ENCODE measurements at places on chromosomes 1 and 21.

DNA sequence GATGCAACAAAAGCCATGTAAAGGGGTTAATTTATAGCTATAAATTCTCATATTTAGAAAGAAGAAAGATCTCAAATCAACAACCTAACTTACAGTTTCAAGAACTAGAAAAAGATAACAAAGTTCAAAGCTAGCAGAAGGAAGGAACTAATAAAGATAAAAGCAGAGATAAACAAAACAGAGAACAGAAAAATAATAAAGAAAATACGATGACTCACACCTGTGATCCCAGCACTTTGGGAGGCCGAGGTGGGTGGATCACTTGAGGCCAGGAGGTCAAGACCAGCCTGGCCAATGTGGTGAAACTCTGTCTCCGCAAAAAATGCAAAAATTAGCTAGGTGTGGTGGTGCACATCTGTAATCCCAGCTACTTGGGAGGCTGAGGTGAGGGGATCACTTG lies 12.4 kb upstream of the TMEM183A start:
- DNase-seq, result no peak

- DNase-seq, result no peak
Measured at GRCh38 chr1:208541225-208541855, 297.2 kb upstream of the PLXNA2 start.

DNA sequence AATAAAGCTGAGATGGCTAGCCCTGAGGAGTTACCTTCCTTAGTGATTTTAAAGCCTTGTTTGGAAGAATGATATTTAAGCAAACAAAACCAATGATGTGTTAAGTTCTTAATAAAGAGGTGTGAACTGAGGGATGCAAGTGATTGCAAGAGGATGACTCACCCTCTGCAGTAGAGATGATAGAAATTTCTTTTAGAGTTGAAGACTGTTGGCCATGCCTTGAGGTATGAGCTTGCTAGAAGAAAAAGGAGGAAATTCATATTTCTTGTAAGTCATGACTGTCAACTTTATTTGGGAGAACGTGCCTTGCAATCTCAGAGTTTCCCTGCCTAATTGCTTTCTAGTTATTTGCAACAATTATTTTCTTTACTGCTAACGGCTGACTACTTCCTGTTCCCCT lies 94.7 kb downstream of the PLA2G4A start:
- no peak for DNase-seq

GRCh38 chr1:214823311-214824117 lies 220.5 kb downstream of the CENPF start:
- DNase-seq, result no peak

GRCh38 chr1:116314305-116314919 lies 58.6 kb upstream of the ATP1A1 start:
- no peak for DNase-seq

- DNase-seq, result no peak
Measured at GRCh38 chr21:44526096-44526997, 13.6 kb downstream of the KRTAP10-1 start.

DNA sequence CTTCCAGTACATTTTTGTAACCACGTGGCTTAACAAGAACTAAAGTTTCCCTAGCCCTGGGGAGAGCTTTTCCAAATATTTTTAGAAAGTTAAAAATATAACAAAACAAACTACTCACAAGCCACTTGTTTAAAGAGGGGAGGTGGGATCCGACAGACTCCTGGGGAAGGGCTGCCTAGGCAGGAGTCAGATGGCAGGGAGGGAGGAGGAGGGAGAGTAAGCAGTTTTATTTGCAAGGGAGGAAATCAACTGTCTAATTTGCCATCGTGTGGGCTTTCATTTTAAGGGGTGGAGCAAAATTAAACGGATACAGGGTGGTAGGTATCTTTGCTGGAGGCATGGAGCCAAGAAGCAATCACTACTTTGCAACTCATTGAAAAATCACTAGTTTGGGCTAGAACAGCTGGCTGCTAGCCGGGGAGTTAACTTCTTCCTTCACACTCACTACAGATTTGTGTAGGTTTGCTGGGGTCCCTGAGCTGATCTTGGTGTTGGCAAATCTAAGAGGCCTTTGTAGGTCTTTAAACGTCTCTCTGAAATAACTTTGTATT lies 8.8 kb downstream of the BARHL2 start:
- no peak for DNase-seq

- DNase-seq, result no peak
Measured at GRCh38 chr1:235902677-235903542, 36.2 kb upstream of the LYST start.

GRCh38 chr1:190303501-190303900 lies 174.2 kb downstream of the BRINP3 start:
- no peak for DNase-seq

- DNase-seq, result no peak
Measured at GRCh38 chr1:58468612-58469011, 77.9 kb downstream of the OMA1 start.

DNA sequence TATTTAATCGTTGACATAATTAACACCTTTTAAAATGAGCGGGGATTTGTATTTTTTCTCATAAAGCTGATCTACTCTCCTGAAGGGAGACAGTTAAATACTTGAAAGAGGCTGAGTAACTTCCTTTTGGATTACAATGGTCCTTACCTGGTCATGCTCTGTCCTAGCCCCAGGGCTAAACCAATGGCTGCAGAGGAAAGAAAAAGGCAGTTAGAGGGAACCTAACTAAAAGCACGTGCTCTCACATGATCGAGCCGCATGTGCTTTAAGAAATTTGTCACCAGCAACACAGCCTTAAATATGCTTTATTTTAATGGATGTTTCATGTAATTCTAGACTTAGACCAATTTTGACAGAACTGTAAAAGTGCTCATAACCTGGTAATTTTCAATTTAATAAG lies 132.7 kb downstream of the GPATCH2 start:
- DNase-seq, result no peak

DNA sequence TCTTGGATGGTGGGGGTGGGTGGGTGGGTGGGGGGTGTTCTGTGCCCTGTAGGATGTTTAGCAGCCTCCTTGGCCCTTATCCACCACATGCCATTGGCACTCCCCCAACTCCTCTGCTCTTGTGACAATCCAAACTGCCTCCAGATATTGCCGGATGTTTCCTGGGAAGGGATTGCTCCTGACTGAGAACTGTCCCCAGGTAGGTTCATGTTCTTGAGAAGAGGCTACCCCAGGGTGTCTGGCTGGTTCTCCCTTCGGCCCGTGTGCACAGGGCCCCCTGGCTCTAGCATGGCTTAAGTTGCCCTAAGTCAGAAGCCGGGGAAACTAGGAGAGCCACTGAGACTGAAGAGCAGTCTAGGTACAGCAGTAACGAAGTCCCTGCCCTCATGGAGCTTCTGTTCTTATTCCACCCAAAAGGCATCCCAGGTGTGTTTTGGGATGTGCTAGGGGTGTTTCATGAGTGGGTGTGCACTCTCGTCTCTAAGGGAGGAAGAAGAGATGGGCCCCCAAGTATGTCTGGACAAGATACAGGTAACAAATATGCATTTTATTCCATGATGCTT lies 19.8 kb upstream of the THRAP3 start:
- DNase-seq, result no peak

DNA sequence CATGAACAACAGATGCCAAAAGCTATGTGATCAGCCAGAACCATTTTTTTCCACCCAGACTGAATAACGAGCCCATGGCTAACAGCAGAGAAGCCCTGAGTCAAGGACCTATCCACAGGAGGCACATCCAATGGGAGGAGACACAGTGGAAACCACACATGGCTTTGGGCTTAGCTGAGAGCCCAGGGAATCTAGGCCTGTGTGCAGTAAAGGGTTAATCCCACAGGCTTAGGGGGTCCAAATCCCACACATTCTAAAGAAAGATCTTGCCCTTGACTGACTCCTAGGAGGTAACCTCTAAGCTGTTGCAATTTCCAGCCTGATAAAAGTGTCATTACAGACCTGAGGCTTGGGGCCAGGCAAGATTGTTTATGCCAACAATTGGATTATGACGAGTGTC lies 194.5 kb downstream of the DSCAM start:
- no peak for DNase-seq

GRCh38 chr1:2855206-2856065 lies 53.9 kb upstream of the TTC34 start:
- no peak for DNase-seq

GRCh38 chr1:31663622-31664452 lies 19.2 kb upstream of the PEF1 start:
- DNase-seq, result peak; percentile 76

DNA sequence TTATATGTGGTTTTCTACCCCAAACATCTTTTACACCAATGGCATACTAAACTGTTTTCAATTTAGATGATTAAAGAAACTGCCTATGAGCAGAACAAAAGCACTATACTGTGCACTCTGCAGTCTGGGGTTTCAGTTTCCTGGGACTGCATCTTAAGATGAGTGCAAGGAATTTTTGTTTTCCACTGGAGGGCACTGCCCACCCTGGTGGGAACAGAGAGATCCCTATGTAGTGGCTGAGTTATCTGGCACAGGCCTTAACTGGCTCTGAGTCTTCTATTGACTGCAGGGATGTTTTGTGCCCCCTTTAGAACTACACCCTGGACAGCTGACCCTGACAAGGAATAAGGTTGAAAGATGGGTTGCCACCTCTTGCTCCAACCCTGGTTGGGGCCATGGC lies 12.0 kb downstream of the PROK1 start:
- no peak for DNase-seq

- DNase-seq, result no peak
Measured at GRCh38 chr1:230814949-230815692, 53.2 kb downstream of the C1orf198 start.

DNA sequence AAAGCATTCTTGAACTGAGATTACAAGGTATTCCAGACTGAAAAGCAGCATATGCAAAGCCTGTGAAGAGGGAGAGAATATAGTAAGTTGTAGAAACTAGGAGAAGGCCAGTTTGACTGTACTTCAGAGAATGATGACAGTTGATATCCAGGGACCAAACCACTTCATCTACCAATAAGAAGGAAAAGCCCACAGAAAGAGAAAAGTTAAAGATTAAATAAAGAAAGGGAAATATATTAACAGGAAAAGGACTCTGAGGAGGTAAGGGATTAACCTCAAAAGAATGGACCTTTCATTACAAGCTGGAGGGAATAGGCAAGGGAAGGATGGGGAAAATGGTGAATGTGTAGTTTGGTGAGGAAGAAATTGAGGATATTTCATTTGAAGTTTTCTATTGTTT lies 180.2 kb upstream of the CACYBP start:
- no peak for DNase-seq

DNA sequence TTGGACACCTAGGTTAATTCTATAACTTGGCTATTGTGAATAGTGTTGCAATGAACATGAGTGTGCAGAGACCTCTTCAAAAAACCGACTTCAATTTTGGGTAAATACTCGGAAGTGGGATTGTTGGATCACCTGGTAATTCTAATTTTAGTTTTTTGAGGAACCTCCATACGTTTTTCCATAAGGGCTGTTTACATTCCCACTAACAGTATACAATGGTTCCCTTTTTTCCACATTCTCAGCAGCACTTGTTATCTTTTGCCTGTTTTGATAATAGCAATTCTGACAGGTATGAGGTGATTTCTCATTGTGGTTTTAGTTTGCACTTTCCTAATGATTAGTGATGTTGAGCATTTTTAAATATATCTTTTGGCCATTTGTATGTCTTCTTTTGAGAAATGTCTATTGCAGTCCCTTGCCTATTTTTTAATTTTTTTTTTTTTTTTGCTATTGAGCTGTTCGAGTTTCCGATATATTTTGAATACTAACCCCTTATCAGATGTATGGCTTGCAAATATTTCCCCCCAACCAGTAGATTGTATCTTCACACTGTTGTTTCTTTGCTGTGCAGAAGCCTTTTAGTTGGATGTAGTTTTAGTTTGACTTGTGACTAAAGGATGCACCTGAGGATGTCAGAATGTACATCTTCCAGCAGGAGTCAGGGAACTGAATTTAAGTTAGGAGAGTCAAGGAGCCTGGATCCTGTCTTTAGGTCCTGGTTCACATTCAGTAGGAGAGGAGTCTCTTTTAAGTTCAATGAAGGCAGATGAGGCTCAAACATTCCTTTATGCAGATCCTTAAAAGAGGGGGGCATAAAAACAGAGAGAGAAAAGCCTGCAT lies 120.0 kb downstream of the S1PR1 start:
- no peak for DNase-seq
